GM03348 (cell line): ENCODE measurements at places on chromosomes 3 and 15.
A peak's percentile ranks its signal among the peaks of the same experiment; 100 is the strongest.

DNA sequence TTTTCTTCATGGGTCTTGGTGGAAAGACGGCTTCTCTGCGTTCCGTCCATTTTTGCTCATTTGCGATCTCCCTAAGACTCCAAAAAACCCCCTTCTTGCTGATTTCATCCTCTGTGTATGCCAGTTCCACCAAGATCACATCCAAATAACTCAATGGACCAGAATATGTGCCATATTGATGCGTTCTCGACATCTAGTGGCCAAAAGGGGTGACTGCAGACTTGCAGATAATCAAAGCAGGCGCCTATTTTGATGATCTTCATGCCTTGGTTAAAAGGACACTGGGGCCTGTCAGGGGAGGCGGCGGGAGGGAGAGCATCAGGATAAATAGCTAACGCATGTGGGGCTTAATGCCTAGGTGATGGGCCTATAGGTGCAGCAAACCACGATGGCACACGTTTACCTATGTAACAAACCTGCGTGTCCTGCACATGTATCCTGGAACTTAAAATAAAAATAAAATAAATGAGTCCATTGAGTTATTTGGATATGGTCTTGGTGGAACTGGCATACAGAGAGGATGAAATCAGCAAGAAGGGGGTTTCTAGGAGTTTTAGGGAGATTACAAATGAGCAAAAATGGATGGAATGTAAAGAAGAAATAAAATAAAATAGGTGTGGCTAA, 104.2 kb upstream of the RAD18 start:
- DNase-seq = peak; percentile 82

GRCh38 chr15:69189157-69189556, 28.7 kb downstream of the GLCE start:
- DNase-seq = no peak

DNA sequence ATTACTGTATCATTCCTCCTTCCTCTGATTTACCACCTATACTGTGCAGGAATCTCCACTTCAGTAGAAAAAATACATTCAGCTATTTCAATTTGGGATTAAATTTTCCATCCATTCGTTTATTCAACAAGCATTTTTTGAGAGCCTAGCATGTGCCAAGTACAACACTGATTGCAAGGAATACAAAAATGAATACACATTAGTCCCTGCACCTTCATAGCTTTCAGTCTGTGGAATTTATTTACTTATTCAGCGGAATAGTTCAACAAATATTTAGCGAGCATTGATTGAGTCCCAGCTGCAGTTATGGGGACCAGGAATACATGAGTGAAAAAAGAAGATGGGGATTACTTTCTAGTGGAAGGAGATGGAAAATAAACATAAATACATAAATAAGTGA, 606.8 kb upstream of the TBL1XR1 start:
- no peak for DNase-seq

DNA sequence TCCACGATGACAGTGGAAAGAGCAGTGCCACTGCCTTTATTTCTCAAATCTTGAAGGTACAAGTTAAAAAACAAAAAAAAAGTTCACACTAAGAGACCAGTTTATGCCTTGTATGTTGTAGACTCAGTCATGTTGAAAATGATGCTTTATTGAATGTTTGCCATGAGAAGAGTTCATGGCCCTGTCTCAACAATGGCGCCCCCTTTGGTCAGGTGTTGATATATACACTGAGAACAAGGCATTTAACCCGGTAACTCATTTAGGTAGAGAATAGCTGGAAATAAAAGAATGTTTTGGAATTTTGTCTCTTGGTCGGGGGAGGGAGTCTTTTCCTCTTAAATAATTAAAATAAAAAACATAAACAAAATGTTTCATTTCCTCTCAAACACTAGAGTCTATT, 145.6 kb upstream of the SLC2A2 start:
- no peak for DNase-seq

- no peak for DNase-seq
Measured at GRCh38 chr3:191963182-191963581, 502.2 kb downstream of the PYDC2 start.

- no peak for DNase-seq
Measured at GRCh38 chr3:128624526-128625138, 26.0 kb downstream of the RPN1 start.

GRCh38 chr3:101043687-101044078, 50.5 kb upstream of the ABI3BP start:
- DNase-seq = no peak

- DNase-seq = no peak
Measured at GRCh38 chr3:195063581-195064193, 207.3 kb downstream of the XXYLT1 start.

GRCh38 chr3:76869726-76870384, 170.0 kb upstream of the ROBO2 start:
- DNase-seq = no peak

GRCh38 chr3:27253831-27254230, 115.4 kb downstream of the NEK10 start:
- peak; percentile 64 for DNase-seq

DNA sequence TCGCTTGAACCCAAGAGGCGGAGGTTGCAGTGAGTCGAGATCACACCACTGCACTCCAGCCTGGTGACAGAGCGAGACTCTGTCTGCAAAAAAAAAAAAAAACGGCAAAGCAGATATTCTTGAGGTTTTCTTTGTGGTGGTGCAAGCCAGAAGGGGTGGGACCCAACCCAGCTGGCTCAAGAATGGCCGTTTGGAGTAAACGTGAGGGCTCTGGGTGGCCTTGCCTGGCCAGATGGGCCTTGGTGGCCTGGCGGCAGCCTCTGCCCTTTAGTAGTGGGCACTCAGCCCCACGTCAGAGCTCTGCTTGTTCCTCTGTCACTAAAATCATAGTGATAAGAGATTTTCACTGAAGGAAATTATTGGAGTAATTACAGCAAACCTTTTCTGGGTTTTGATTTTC, 50.5 kb downstream of the ATP1B3 start:
- no peak for DNase-seq
